Left ventricle myocardium superior (tissue), 1 donor: ENCODE measurements at places on chromosomes 3 and 15. TPM values are rescaled to one million over a fixed set of nuclear protein-coding genes. Genes with fewer than 3 reads are reported as not detected.

DNA sequence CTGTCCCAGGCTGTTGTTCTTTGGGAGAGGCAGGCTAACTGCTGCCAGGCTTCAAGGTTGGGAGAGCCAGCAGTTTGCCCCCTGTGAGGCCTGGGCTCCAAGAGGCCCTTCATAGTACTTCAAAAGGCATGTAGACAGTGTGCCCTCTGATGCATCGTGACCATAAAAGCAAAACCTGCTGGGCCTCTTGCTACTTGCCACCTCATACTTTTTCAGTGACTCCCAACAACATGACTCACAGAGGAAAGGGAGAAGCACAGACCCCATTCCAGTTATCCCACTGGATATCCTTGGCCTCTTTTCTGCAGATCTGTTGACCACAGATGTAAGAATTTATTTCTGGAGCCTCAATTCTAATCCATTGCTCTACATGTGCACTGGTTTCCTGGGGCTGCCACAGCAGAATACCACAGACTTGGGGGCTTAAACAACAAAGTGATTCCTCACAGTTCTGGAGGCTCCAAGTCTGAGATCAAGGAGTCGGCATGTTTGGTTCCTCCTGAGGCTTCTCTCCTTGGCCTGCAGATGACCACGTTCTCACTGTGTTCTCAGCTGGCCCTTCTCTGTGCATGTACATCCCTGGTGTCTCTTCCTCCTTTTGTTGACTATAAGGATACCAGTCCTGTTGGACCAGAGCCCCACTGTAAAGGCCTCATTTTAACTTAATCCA, 8.9 kb upstream of the NSMCE3 start:
- no peak for DNase-seq

DNA sequence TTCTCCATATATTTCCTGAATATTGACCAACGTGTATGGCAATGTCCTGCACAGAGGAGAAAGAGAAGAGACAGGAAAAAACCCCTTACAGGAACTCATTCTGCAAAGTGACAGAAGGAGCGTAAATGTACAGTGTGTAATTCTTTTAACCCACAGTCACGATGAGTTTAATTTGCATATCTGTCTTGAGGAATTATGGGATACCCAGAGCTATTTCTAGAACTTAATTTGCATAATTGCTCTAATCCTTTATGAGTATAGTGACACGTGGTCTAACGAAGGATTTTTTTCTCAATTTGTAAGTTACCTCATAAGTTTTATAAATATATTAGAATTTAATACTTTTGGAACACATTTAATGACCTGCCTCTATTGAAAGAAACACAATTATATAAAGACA, 9.8 kb downstream of the GPR27 start:
- no peak for DNase-seq

GRCh38 chr3:109440353-109440752, 103.0 kb upstream of the DPPA4 start:
- no peak for DNase-seq

- DNase-seq, result no peak
These were observed 32.9 kb downstream of the SNTN start for GRCh38 chr3:63685340-63685739.

GRCh38 chr3:195914648-195915473, 6.5 kb upstream of the TNK2 start:
- DNase-seq, result peak; percentile 95

DNA sequence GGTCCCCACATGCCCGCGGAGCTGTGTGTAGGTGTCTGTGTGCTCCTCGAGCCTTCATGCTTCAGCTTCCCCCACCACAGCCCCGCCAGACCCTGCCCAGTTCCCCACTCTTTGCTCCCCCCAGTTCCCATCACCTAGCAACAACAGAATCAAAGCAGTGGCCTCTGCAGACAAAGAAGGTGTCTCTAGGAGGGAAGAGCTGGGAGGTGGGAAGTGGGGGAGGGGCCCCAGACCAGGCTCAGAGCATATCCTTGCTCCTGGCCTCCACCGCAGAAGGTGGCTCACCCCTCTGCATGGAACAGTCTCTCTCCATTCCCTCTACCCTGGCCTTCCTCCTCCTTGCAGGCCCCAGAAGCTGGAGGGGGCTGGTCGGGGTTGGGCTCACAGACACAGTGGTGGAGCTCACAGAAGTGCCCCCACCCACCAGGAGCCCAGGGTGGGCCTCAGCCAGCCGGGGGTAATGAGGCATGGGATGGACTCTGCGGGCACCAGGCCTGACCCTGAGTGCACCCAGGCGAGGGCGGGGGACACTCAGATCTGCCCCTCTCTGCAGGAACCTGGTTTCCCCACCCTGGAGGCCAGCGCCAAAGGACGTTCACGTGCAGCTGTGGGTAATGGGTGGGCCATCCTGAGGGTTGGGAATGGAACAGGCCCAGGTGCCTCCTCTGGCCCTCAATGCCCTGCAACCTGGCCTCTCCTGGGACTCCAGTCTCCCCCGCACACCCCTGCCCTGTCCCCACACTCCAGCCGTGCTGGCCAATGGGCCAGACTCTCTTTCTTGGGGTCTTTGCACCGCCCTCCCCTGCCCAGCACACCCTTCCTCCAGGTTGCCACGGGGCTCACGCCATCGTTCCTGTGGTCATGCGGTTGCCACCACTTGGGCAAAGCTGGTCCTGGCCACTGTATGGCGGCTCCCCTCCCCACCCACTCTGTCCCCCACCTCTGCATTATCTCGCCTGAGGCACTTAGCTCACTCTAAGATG, 53.4 kb downstream of the TPRA1 start:
- DNase-seq, result no peak

DNA sequence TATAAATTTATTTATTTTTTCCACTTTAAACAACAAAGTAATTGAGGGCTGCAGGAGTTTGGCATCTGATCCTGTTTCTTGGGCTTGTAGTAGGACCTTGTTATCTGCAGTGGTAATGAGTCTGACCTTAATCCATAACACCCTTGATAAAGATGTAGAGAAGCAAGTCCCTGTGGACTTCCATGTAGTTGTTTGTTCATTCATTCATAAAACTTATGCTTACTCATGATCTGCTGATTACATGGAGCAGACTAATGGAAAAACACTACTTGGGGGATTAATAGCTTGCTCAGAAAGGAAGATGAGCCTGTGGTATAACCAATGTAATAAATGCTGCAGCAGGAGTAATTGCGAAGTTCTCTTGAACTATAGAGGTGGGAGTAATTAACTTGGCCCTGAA, 271.5 kb upstream of the TBL1XR1 start:
- no peak for DNase-seq

- no peak for DNase-seq
These were observed 26.8 kb upstream of the KLHL25 start for GRCh38 chr15:85821545-85821944.

- DNase-seq, result no peak
These were observed 866.9 kb downstream of the FHIT start for GRCh38 chr3:60384341-60384740.

- no peak for DNase-seq
These were observed 199.4 kb upstream of the ARRDC4 start for GRCh38 chr15:97761110-97761509.

DNA sequence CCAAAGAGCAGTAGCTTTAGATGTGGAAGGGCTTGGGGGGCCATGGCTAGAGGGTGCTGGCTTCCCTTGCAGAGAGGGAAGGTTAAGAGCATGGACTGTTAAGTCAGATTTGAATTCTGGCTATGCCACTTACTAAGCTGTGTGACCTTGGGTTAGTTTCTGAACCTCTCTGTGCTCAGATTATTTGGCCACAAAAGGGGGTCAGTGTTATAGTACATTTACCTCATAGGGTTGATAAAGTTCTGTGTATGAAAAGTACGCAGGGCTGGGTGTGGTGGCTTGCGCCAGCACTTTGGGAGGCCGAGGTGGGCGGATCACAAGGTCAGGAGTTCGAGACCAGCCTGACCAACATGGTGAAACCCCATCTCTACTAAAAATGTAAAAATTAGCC, 6.8 kb downstream of the VPS18 start:
- DNase-seq, result no peak

DNA sequence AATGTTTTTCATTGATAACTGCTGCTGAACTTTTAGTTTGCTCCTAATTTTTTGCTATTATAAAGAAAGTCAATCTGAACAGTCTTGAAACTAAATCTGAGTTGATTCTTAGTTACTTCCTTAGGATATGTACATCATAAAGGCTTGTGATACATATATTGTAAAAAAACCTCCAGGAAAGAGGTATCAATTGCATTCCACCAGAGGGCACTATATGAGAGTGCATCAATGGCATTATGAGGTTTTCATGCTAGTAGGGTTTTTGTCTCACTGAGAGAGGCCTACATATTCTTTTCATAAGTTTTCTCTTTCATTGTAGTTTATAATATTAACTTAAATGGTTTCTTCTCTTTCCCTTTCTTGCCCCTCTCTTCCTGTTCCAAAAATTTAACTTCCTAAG, 46.9 kb downstream of the PIK3R4 start:
- DNase-seq, result no peak

DNA sequence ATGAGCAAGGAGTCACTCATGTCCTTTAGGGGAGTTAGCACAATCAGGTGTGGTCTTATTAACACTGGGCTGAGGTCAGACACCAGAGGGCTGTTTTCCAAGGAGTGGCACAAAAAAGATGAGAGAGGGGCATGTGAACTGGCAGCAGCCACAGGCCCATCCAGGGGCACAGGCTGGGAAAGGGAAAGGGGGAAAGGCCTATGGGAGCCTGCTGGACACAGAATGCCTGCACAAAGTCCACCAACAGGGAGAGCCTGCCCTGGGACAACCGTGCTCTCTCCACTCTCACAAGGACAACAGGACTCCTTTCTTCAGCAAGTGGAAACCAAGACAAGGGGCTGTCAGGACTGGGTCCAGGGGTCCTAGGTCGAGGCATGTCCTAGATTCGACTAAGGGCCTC, 109.6 kb downstream of the ADCY5 start:
- no peak for DNase-seq

- DNase-seq, result no peak
These were observed 60.8 kb upstream of the UMPS start for GRCh38 chr3:124669470-124669869.

DNA sequence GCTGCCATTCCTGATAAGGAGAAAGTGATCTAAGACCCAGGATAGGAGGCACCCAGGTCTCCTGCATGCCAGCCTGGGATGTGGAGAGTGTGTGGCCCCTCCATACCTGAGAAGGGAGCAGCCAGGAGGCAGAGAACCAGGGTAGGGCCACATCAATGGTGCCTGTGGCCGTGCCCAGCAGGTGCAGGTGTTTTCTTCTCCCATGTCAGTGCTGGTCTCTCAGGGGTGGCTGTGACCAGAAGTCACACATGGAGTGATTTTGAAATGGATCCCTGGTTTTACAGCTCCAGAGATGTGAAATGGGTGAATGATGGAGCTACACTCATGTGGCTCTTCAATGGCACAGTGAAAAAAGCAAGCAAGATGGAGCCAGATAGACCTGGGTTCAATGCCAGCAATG, 3.3 kb upstream of the ISL2 start:
- no peak for DNase-seq

- no peak for DNase-seq
These were observed 218.8 kb downstream of the TBL1XR1 start for GRCh38 chr3:176978441-176978840.

GRCh38 chr3:64884536-64884935, 196.7 kb upstream of the ADAMTS9 start:
- DNase-seq, result no peak

GRCh38 chr3:151558661-151559060, 97.8 kb upstream of the IGSF10 start:
- no peak for DNase-seq

GRCh38 chr3:126126811-126127431, 43.0 kb upstream of the SLC41A3 start:
- DNase-seq, result peak; percentile 18

DNA sequence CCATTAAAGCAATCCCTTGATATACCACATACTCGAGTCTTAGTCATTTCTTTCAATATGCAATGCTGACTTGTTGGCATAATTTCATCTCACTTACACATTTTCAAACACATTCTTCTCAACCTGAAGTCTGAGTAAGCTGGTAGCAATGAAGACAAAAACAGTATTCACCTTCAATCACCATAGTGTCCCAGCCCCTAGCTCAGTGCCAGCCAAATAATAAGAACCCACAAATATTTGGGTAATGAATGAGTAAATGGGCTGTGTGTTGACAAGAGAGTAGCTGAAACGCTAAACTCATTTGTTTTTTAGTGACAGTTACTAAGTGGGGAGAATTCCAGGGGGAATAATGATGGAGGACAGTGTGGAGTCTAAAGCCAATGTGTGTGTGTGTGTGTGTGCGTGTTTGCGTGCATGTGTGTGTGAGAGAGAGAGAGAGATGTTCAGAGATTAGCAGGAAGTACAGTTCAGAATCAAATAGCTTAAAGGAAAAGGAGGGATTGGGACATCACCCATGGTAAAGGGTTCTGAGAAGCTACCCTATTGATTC, 165.7 kb downstream of the GAP43 start:
- DNase-seq, result no peak

GRCh38 chr3:74801924-74802323, 187.5 kb upstream of the CNTN3 start:
- no peak for DNase-seq

GRCh38 chr3:123334056-123334455, 114.8 kb downstream of the ADCY5 start:
- peak; percentile 6 for DNase-seq

DNA sequence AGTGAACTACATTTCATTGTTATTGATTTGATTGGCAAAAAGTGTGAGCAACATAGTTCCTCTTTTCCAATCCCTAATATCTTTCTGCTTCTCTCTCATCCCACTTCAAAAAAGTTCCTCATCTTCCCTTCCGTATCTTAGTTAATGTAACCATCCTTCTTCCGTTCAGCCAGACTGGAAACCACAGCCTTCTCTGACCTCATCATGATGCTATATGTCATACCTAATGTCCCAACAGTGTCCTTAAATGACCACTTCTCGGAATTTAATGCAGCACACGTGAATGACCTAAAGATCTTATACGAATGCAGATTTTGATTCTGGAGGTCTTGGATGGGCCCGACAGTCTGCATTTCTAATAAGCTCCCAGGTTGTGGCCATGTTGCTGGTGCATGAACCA, 320.3 kb upstream of the SATB1 start:
- DNase-seq, result no peak

DNA sequence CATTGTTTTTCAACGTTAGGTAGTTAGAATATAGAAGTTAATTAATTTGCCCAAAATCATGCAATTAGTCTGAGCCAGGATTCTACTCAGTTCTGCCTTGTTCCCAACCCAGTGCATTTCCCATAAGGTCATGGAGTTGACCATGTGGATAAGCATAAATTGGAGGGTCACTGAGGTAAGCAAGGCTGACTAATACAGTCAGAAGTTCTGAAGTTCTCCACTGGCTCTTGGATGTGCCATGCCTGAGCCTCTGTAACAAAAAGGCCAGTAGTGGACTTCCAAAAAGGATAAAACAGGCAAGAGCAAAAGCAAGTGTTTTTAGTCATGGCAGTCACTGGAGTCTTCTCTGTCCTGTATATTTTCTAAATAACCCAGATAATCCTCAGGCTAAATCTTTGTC, 124.4 kb upstream of the PHLDB2 start:
- DNase-seq, result no peak

Gene GRIP2
- 37.0 TPM for total RNA-seq

Gene SLC6A11
- not detected for total RNA-seq

Gene SLTM
- total RNA-seq, result 43.8 TPM

Gene SNX22
- 5.6 TPM for total RNA-seq

Gene MAP6D1
- 2.3 TPM for total RNA-seq

Gene IL17RD
- total RNA-seq, result 4.4 TPM

Gene CCDC80
- total RNA-seq, result 80.0 TPM

Gene MANF
- total RNA-seq, result 46.2 TPM

Gene ITIH4
- total RNA-seq, result 4.1 TPM

Gene PPP2R3A
- 105 TPM for total RNA-seq

Gene LRRIQ4
- not detected for total RNA-seq

Gene RAB6B
- total RNA-seq, result 51.6 TPM

Gene RNF7
- 85.0 TPM for total RNA-seq

Gene KNG1
- 0.37 TPM for total RNA-seq

Gene COLQ
- total RNA-seq, result 0.99 TPM

Gene FGD5
- total RNA-seq, result 16.3 TPM

Gene ADAMTS17
- 2.9 TPM for total RNA-seq

Gene TRIM42
- not detected for total RNA-seq
